Liver (tissue), 10 donors: ENCODE measurements at places on chromosomes 6 and 20.
A peak's percentile ranks its signal among the peaks of the same experiment; 100 is the strongest.

GRCh38 chr6:17858584-17858983 lies 128.9 kb downstream of the KIF13A start:
- H3K27ac ChIP-seq, result no peak overlapping the region
- no peak for DNase-seq
- H3K4me1 ChIP-seq, result no peaks in the 10 kb centered on the region
- no peaks in the 10 kb centered on the region for H3K27me3 ChIP-seq
- H3K36me3 ChIP-seq, result peaks cover 4% of the 10 kb centered on the region

GRCh38 chr6:27797960-27798359 lies 114.2 kb downstream of the OR2B2 start:
- DNase-seq, result no peak
- H3K4me1 ChIP-seq, result no peaks in the 10 kb centered on the region
- no peaks in the 10 kb centered on the region for H3K27me3 ChIP-seq

- no peaks in the 10 kb centered on the region for H3K27me3 ChIP-seq
- no peaks in the 10 kb centered on the region for H3K36me3 ChIP-seq
- no peak overlapping the region for H3K27ac ChIP-seq
- peak; percentile 20 for DNase-seq
- no peaks in the 10 kb centered on the region for H3K4me1 ChIP-seq
- H3K4me3 ChIP-seq, result no peak overlapping the region
Measured at GRCh38 chr6:5855787-5856470, 150.8 kb downstream of the NRN1 start.

DNA sequence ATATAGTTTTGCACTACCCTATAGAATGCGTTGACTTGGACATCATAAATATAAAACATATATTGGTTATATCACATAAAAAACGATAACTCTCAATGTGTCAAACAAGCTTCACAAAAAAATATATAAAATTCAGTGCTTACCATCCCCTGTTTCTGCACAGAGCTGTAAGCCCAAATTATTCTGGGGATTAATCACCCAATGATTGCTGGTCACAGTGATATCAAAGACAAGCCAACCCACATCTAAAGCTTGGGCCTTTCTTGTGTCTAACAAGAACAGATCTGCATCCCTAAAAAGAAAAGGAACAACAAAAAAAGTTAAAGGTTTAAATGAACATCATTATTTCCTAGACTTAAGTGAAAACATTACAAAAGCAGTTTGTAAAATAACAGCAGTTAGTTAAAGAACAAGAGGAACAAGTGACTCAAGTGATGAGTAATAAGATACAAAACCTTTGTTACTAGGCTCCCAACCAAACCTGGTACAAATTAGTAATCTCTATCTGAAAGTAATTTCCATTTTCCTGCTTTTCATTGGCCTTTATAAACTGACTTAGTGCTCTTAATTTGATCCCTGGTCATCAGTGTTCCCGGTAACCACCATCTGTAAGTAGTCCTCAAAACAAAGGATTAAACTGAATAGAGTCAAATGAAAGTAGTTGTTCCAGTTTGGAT lies 81.1 kb downstream of the BMP5 start:
- H3K27ac ChIP-seq, result no peak overlapping the region
- no peaks in the 10 kb centered on the region for H3K36me3 ChIP-seq
- H3K4me1 ChIP-seq, result no peaks in the 10 kb centered on the region
- H3K4me3 ChIP-seq, result no peak overlapping the region
- no peak for DNase-seq

DNA sequence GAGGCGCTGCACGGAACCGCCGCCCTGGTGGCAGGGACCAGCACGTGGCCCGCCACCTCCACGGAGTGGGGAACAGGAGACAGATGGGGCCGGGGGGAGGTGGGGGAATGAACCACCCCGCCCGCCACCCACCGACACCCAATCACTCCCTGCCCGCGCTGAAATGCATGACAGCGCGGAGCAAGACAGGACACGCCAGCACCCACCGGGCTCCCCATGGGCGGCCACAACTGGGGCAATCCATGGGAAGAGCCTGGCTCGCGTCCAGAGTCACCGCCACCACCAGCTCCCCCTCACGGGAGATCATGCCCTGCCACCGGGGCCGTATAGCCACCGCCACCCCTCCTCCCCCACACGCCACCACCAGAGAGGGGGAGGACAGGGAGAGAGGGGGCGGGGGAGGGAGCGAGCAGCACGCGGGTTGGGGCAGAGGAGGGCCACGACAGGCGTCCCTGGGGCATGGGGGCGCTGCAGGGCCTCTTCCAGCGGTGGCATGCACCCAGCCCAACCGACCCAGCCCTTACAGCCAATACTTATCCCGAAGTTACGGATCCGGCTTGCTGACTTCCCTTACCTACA lies 744.3 kb upstream of the DEFB115 start:
- H3K4me3 ChIP-seq, result no peak overlapping the region
- H3K4me1 ChIP-seq, result no peaks in the 10 kb centered on the region
- DNase-seq, result no peak
- H3K36me3 ChIP-seq, result no peaks in the 10 kb centered on the region
- H3K27ac ChIP-seq, result no peak overlapping the region
- no peaks in the 10 kb centered on the region for H3K27me3 ChIP-seq

GRCh38 chr6:9494864-9495263 lies 920.0 kb downstream of the TFAP2A start:
- H3K27ac ChIP-seq, result no peak overlapping the region
- no peak for DNase-seq
- no peaks in the 10 kb centered on the region for H3K27me3 ChIP-seq
- H3K4me1 ChIP-seq, result no peaks in the 10 kb centered on the region

GRCh38 chr6:136955123-136955522 lies 33.0 kb downstream of the SLC35D3 start:
- no peak for DNase-seq
- H3K4me3 ChIP-seq, result no peak overlapping the region
- H3K27ac ChIP-seq, result no peak overlapping the region
- no peaks in the 10 kb centered on the region for H3K36me3 ChIP-seq

- no peak overlapping the region for H3K4me3 ChIP-seq
- H3K36me3 ChIP-seq, result no peaks in the 10 kb centered on the region
- no peak overlapping the region for H3K27ac ChIP-seq
- H3K27me3 ChIP-seq, result no peaks in the 10 kb centered on the region
Measured at GRCh38 chr6:43405354-43405753, 22.0 kb upstream of the ABCC10 start.

GRCh38 chr20:58177799-58178198 lies 50.7 kb downstream of the ANKRD60 start:
- no peak overlapping the region for H3K27ac ChIP-seq
- no peaks in the 10 kb centered on the region for H3K27me3 ChIP-seq
- peaks cover 6% of the 10 kb centered on the region for H3K4me1 ChIP-seq

DNA sequence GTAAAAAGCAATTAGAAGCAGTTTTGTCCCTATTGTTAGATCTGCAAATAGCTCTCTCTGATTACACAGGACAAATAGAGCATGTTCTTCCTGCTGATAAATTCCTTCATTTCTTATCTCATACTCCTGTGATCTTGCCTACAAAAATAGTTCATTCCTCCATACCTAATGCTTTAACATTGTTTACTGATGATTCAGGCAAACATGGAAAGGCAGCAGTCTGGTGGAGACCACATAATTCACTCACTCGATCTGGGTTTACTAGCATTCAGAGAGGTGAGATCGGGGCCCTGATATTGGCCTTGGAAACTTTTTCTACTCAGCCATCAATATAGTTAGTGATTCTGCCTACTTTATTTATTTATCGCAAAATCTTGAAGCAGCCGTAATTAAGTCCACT lies 20.2 kb downstream of the HLA-DPA1 start:
- no peaks in the 10 kb centered on the region for H3K4me1 ChIP-seq
- H3K27ac ChIP-seq, result no peak overlapping the region
- H3K4me3 ChIP-seq, result no peak overlapping the region
- H3K27me3 ChIP-seq, result no peaks in the 10 kb centered on the region
- no peaks in the 10 kb centered on the region for H3K36me3 ChIP-seq

GRCh38 chr20:58697201-58697866 lies 4.7 kb downstream of the NPEPL1 start:
- no peak overlapping the region for H3K27ac ChIP-seq
- no peak overlapping the region for H3K4me3 ChIP-seq
- no peak for DNase-seq
- no peaks in the 10 kb centered on the region for H3K27me3 ChIP-seq
- peaks cover 5% of the 10 kb centered on the region for H3K4me1 ChIP-seq
- H3K36me3 ChIP-seq, result peaks cover 20% of the 10 kb centered on the region

GRCh38 chr6:150243620-150244314 lies 100.9 kb downstream of the PPP1R14C start:
- no peak for DNase-seq
- H3K36me3 ChIP-seq, result no peaks in the 10 kb centered on the region
- H3K4me3 ChIP-seq, result no peak overlapping the region
- H3K27me3 ChIP-seq, result no peaks in the 10 kb centered on the region
- H3K4me1 ChIP-seq, result no peaks in the 10 kb centered on the region

GRCh38 chr20:3510110-3510509 lies 39.3 kb downstream of the ATRN start:
- no peak for DNase-seq
- no peaks in the 10 kb centered on the region for H3K36me3 ChIP-seq
- peak overlapping the region; percentile 54 for H3K27ac ChIP-seq
- no peak overlapping the region for H3K4me3 ChIP-seq
- no peaks in the 10 kb centered on the region for H3K27me3 ChIP-seq
- peaks cover 30% of the 10 kb centered on the region for H3K4me1 ChIP-seq

GRCh38 chr20:4038047-4038459 lies 22.7 kb upstream of the RNF24 start:
- no peak overlapping the region for H3K27ac ChIP-seq
- H3K27me3 ChIP-seq, result no peaks in the 10 kb centered on the region
- H3K4me1 ChIP-seq, result no peaks in the 10 kb centered on the region
- DNase-seq, result peak; percentile 46
- H3K36me3 ChIP-seq, result no peaks in the 10 kb centered on the region

DNA sequence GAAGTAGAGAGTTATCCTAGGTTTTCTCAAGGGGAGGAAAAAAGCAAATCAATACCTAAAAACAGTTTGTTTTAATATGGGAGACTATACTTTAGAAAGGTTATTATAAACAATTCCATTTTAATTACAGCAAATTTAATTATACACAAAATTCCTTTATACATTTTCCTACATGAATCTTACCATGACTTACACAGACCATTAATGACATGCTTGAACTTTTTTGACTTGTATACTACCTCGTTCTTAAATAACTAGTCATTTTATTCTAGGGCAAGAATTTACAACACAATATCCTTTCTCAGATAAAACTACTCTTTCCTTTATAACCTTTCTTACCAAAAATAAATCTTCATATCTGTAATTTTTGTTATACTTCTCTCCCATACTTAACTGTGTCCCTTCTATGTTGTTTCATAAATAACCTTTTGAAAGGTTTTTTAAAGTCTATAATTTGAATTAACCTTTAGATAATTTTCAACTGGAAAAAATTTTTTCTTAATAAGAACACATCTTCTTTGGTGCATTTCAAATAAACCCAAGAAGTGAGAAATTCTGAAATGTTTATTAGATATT lies 729.4 kb downstream of the TENT5A start:
- no peaks in the 10 kb centered on the region for H3K36me3 ChIP-seq
- no peak overlapping the region for H3K4me3 ChIP-seq
- no peak overlapping the region for H3K27ac ChIP-seq

GRCh38 chr6:106085984-106086813 lies at the start of gene PRDM1:
Gene PRDM1, plus strand, starts transcription at chr6:106086336. Its CDS starts 218 bp downstream, at chr6:106086554.
- H3K4me1 ChIP-seq, result peaks cover 2% of the 10 kb centered on the region
- H3K36me3 ChIP-seq, result no peaks in the 10 kb centered on the region
- DNase-seq, result peak; percentile 49
- H3K4me3 ChIP-seq, result peak within 1 kb of the TSS; percentile 53
